ENCODE measurements at places on chromosomes 11 and 22.

GRCh38 chr11:4064278-4064955 is 30.2 kb upstream of the RRM1 start:
- no peak for DNase-seq

DNA sequence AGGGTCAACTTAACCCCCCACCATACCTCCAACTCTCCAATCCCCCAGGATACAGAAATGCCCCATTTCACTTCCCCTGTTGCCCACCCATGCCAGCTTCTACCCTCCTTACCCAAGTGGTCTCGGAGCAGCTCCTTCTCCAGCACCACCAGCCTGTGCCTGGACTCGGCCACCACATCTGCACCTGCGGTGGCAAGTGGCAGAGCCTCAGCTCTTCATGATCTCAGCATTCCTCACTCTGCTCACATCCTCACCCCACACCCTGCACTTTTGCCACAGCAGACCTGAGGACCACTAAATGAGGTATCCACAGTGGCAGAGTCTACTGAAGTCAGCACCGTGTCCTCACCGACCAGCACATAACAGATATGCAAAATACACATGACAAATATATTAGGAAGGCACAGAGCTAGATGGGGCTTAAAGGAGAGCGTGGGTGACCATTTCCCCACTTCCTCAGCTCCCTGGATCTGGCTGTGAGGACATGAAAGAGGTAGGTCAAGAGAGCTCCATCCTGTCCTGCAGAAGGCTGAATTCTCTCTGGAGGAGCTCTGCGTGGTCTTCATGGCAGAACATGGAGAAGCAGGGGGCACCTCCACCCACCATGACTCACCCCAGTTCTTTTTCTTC is 9.7 kb downstream of the NHERF4 start:
- no peak for DNase-seq

DNA sequence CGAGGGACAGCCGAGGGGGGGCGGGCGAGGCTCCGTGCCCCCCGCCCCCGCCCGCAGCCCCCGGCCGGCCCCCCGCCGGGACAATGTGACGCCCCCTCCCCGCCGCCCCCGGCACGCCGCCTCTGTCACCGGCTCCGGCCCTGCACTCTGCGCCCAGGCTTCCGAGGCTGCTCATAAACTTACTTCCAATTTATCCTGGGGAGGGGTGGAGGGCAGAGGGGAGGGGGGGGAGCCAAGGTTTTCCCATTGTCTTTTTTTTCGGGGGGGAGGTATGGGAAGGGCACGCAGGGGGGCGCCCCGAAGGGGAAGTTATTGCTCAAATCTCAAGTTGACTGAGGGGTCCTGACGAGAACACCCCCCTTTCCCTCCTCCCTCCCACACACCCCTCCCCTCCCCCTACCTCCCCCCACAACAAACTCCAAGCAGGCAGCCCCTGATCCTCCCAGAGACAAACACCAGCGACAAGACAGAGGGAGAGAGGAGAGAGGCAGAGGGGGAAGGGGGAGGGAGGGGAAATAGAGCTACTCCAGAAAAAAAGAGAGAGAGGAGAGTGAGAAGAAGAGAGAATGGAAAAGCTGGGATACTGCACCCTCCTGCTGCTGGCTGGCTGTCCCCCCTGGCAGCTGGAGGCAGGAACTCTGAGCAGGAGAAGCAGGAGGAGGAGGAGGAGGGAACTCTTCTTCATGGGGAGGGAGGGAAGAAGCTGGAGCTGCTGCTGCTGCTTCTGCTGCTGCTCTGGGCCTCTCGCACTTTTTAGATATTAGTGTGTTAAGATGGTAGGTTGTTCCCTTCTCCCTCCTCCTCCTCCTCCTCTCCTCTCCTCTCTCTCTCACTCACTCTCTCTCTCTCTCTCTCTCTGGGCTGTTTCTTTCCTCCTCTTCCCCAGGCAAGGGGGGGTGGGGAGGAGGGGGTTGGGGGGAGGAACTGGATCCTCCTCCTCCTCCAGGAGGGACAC is 631 bp downstream of the PHF21A start:
- DNase-seq: no peak

DNA sequence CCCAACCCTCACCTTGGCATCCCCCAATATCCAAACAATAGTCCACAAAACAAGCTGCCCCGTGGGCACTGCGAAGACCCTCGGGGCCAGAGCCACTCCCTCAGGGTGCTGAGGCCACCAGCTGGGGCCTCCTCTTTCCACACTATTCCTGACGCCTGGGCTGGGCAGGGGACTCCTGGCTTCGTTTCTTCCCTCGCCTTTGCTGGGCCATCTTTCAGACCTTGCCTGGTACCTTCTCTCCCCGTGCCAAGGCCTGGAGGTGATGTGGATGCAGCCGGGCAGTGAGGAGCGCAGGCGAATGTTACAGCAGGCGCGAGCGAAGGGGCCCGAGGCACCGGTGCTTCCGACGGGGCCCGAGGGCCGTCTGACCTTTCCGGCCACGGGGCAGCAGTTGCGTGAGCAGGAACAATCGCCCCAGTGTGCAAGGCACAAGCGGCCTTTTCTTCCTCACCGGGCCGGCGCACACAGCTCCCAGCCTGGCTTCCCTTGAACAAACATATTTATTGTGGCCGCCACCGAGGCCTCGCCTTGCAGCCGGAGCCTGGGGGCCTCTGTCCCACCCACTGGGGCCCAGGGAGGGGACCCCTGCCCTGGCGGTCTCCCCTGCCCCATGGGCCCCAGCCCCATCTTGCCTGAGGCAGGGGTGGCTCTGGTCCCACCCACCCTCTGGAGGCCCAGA is 32.6 kb upstream of the KCNQ1OT1 start:
- no peak for DNase-seq

- no peak for DNase-seq
Observed at GRCh38 chr11:8251616-8252295, 11.9 kb downstream of the LMO1 start.

- DNase-seq: no peak
Observed at GRCh38 chr11:75174781-75175370, 24.0 kb downstream of the SLCO2B1 start.

GRCh38 chr11:5737091-5737490 is 843 bp downstream of the OR56B1 start:
- no peak for DNase-seq

- no peak for DNase-seq
Observed at GRCh38 chr11:8357891-8358566, 94.4 kb upstream of the LMO1 start.

GRCh38 chr11:27254744-27255446 is 108.1 kb downstream of the CCDC34 start:
- DNase-seq: no peak

- DNase-seq: no peak
Observed at GRCh38 chr11:68480852-68481510, 20.4 kb downstream of the PPP6R3 start.

DNA sequence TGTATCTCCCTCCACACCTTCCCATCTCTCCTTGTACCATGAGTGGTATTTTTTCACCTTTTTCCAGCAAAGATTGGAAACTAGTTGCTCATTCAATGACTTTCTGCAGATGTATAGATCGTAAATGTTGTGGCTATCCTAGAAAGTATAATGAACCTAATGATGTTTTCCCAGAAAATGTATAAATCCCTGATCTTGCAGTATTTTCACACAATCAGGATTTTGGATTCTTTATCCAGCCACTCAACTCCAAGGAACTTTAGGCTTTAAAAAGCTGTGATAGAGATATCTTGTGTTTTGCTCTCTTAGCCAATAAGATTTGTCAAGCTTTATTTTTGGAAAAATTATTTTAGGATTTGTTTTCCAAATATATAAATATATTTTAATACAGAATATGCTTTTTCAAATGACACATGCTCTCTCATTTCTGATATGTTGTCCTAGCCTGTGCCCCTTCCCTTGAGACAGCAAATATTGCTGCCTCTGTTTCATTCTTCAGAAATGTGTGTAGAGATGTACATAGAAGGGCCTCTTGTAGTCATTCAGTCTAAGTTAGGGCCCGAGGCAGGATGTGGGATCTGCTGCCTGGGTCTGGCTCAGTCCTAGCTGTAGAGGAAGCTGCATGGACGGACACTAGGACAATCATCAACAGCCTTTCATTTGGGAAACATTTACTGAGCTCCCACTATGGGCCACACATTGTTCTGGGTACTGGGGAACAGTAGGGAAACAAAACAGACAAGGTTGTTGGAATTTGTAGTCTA is 62.4 kb downstream of the NAV2 start:
- no peak for DNase-seq

GRCh38 chr22:42693055-42693762 is 27.5 kb downstream of the A4GALT start:
- no peak for DNase-seq

- DNase-seq: no peak
Observed at GRCh38 chr11:78048561-78048960, 15.1 kb upstream of the THRSP start.

DNA sequence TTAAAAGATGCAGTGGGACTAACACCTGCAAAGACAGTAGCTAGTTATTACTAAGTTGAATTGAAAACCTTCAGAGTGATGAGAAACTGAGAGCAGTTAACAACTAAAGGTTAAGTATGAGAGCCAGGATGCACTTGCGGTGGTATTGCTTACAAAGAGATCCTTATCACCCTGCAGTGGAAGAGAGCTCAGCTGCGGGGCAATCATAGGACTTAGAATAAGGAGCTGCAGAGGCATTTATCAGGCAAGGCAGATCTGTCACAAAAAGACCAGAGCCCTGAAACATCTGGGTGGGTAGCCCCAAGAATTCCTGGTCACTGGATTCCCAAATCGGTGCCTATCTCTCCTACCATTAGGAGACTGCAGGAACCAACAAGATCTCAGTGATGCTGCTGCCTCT is 34.3 kb upstream of the CFAP300 start:
- no peak for DNase-seq

- no peak for DNase-seq
Observed at GRCh38 chr11:68872216-68873003, 30.7 kb upstream of the CPT1A start.

- DNase-seq: no peak
Observed at GRCh38 chr11:10295064-10295901, 1.3 kb upstream of the SBF2 start.

DNA sequence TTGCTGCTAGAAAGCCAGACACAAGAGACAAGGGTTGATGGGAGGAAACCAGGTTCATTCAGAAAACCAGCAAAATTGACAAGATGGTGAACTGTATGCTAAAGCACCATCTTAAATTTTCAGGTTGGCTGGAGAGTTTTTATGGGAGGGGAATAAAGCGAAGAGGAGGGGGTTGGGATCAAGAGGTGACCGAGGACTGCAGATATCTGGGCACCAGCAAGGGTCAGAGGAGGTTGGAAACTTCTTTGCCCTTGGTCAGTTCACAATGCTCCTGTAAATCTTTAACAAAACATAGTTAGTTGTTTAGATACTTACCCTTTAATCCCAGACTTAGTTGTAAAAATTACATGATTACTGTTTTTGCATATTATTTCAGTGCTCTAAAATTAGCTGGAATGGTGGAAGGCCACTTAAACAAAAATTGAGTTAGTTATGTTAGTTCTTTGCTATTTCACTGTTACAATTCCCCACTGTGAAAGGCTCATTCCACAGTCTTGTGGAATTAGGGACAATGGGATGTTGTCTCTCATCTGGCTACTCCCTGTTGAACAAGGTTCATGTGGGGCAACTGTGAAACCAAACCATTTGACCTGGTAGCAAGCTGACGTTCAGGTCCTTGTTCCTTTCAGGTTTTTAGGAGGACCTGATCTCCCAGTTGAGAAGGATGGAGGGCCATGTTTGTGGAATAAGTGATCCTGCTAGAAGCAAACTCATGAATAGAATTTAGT is 30.6 kb upstream of the QSER1 start:
- no peak for DNase-seq

DNA sequence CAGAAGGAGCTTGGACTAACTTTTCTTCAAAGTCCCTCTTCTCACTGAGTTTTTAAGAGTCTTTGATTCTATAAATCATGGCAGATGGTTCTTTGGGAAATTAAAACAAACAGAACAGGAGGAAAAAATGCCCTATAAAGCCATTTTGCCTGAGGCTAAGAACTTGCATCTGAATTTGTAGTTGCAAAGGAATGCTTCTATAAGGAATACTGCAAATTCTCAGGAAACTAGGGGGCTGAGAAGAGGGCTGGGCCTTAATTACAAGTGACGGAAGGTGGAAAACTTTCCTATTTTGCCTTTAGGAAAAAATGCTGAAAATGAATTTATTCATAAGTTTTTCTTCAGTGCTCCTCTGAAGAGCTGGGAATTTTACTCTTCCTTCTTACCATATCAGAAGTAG is 90.0 kb upstream of the NARS2 start:
- no peak for DNase-seq

- DNase-seq: no peak
Observed at GRCh38 chr11:75490221-75491181, 35.2 kb downstream of the GDPD5 start.

DNA sequence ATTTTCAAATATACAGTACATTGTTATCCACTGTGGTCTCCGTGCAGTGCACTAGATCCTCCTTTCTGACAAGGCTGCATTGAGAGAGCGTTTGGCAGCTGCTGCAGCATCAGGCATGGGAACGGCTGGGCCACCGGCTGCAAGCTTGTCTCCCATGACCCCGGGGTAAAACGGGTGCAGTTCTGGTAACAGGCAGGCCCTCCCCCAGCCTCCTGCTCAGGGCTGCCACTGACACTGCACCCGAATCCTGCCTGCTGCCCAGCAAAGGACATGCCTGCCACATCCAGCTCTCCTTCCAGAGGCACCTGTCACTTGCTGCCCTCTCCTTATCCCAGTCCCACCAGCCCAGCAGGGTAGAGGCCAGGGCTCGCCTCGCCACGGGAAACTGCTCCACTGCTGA is 124.5 kb upstream of the TMEM45B start:
- DNase-seq: no peak

DNA sequence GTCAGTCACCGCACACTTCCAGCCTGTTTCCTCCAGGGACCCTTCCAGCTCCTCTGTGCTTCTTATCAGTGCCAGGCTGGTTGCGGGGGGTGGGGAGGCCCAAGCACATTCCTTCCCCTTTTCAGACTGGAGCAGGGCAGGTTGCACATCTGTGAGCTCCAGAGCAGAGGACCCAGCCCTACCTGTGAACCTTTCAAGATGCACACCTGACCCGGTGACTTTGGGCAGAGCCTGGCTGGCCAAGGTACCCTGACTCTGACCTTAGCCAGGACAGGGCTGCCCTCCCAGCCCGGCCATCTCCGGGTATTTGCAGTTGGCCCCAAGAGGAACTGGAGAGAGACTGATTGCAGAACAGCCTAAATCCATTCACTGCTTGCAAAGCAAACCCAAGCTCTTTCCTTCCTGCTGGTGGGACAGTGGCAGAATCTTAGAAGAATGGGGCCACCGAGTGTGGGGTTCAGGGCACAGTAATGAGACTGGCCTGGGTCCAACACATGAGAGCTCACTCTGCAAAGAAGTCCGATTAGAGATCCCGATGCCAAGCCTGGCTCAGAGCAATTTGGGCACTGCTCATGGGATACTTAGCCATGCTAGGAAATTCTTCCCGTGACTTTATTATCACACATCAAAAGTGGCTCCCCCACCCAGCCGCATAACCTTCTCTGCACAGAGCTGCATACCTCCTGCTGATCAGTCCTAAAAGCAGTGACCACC is 64.7 kb upstream of the CCND1 start:
- no peak for DNase-seq
